ENCODE measurements at places on chromosomes 12 and 14.
A peak's percentile ranks its signal among the peaks of the same experiment; 100 is the strongest.

DNA sequence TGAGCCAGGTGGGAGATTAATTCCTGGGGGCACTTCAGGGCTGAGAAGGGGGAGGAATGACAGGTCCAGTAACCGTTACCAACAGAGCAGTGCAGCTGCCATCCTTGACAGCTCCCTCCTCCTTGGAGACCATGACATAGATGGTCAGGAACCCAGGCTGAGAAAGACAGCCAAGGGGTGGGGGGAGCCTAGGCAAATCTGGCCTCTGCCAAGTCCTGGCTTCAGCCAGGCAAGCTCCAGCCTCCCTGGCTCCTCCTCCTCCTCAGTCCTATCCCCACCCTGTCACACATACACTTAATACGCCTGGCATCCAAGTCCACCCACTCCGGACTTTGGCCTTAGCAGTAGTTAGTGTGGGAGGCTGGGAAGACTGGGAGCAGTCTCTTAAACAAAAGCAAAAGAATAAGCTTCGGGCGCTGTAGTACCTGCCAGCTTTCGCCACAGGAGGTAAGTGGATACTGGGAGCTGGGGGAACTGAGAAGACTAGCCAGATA lies at the start of gene RDH5:
Gene RDH5, plus strand, starts transcription at position 323 of the 494 bp plus-strand sequence. CDS start 792 bp downstream, outside the sequence.
- no peak for DNase-seq

- no peak for DNase-seq
Observed at GRCh38 chr14:97387252-97387874, 590.2 kb downstream of the VRK1 start.

DNA sequence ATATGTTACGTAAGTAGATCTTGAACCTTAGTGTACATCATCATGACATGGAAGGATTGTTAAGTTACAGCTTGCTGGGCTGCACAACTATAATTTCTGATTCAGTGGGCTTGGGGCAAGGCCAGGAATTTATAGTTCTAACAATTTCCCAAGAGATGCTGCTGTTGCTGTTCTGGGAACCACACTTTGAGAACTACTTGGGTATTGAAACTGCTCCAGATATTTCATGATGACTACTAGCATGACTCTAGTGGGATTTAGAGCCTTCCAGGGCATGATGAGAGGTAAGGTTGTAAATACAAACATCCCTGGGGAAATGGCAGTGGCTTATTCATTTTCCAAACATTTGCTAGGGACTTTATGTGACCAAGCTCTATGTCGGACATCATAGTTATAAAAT lies 904.8 kb upstream of the SEL1L start:
- no peak for DNase-seq

- no peak for DNase-seq
Observed at GRCh38 chr12:52122904-52123303, 43.4 kb downstream of the SMIM41 start.

GRCh38 chr14:68627868-68628604 lies 164.8 kb downstream of the ZFP36L1 start:
- DNase-seq, result peak; percentile 40

DNA sequence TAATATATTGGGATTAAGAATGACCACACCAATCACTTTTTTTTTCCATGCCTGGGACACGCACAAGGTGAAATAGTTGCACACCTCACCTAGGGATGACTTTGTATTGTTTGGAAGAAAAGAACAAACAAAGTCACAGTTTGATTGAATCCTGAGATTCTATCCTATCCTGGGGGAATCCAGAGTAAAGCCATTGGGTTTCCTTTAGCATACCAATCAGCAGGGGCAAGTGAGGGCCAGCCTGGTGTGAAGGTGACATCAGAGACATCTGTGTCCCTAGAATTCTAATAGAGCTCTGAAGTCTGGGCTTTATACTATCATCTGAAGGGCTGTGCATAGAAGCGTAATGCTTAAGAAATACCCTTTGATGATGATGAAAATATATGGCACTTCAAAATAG lies 199.9 kb downstream of the STXBP6 start:
- no peak for DNase-seq

- DNase-seq, result no peak
Observed at GRCh38 chr12:5809586-5809985, 135.5 kb downstream of the ANO2 start.

DNA sequence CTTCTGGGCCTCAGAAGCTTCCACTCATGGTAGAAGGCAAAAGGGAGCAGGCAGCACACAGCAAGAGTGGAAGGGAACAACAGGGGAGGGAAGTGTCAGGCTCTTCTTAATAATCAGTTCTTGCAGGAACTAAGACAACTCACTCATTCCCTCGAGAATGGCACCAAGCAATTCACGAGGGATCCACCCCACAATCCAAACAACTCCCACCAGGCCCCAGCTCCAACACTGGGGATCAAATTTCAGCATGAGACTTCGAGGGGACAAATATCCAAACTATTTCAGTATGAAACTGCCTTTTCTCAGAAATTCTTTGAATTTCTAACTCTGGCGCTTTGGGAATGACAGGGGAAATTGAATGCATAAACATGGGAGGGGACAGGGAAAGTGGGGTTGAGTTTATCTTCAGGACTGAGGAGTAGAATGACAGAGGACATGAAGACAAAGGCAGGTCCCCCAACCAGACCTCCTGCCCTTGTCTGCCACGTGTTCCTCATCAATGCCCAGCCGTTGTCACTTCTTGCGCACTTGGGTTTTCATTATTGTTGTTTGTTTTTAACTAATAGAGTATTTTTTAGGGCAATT lies 24.6 kb upstream of the APOF start:
- DNase-seq, result no peak

GRCh38 chr14:50397390-50398188 lies 908 bp upstream of the CDKL1 start:
- DNase-seq, result no peak

GRCh38 chr12:24991209-24992049 lies 42.5 kb upstream of the BCAT1 start:
- peak; percentile 80 for DNase-seq

GRCh38 chr12:67148265-67148664 lies 120.9 kb upstream of the CAND1 start:
- no peak for DNase-seq

DNA sequence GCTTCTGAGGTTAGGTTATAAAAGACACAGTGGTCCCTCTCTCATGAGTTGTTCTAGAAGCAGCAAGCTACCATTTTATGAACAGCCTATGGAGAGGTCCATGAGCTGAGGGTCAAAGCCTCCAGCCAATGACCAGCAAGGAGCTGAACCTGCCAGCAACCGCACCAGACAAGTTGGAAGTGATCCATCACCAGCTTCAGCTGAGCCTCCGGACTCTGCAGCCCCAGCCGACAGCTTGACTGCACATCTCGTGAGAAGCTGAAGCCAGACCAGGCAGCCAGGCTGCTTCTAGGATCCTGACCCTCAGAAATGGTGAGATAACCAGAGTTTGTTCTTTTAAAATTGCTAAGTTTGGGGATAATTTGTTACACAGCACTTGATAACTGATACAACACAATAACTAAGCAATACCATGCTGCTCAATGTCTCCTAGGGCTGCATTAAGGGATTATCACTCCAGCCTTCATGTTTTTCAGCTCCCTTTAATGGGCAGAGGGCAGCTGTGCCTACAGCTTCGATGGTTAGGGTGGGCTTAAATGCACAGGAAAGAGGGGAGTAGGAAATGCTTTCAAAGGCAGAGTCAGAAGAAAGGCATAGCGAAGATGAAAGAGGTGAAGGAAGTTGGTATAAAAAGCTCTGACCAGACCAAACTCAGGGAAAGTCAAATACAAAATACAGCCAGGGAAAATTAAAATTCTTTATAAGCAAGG lies 149.5 kb downstream of the RIMBP2 start:
- no peak for DNase-seq

GRCh38 chr12:84632556-84632955 lies 280.0 kb downstream of the SLC6A15 start:
- no peak for DNase-seq

DNA sequence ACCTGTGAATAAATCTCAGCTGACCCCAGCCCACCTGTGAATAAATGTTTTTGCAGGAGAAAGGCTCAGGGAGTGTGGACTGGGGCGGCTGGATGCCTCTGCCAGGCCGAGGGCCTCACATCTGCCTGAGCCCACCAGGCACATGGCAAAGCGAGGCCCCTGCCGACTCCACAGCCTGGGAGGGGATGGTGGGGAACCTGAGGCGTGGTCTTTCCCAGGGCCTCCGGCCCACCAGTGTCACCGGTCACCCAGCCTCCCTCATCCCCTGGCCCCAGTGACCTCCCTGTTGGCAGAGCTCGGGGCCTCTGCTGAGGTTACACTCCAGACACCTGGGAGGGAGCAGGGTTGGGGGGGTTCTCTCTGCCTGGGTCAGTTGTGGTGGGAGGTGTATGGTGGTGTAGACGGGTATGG lies 8.2 kb downstream of the NOC4L start:
- no peak for DNase-seq

GRCh38 chr14:24606297-24606696 lies 3.2 kb downstream of the GZMH start:
- DNase-seq, result no peak

DNA sequence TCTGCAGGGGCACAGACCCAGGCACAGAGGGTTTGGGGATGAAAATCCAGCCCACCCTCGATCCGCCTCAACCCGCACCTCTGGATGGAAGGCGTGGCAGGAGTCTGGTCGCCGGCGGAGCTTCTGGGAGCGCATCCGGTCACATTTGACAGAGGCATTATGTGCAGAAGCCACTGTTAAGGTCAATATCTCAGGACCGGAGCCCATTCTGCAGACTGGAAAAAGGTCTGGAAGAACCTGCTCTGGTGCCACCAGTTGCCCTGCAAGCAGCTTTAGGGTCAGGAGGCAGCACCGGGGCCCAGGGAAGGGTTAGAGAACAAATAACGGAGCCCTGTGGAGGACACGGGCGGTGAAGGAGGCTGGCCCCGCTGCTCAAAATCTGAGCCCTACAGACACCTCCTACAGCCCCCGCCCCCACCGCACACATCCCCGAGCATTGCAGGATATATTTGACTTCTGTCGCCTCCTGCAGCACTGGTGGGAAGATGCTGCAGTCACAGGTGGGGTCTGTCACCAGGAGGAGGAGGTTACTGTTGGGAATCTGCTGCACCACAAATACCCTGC lies 25.1 kb upstream of the LRTM2 start:
- DNase-seq, result no peak

- peak; percentile 39 for DNase-seq
Observed at GRCh38 chr12:90299121-90299520, 590.5 kb upstream of the ATP2B1 start.
